ENCODE measurements at places on chromosomes 12 and 14.

GRCh38 chr14:80615831-80616230, 325.7 kb downstream of the CEP128 start:
- DNase-seq: no peak

DNA sequence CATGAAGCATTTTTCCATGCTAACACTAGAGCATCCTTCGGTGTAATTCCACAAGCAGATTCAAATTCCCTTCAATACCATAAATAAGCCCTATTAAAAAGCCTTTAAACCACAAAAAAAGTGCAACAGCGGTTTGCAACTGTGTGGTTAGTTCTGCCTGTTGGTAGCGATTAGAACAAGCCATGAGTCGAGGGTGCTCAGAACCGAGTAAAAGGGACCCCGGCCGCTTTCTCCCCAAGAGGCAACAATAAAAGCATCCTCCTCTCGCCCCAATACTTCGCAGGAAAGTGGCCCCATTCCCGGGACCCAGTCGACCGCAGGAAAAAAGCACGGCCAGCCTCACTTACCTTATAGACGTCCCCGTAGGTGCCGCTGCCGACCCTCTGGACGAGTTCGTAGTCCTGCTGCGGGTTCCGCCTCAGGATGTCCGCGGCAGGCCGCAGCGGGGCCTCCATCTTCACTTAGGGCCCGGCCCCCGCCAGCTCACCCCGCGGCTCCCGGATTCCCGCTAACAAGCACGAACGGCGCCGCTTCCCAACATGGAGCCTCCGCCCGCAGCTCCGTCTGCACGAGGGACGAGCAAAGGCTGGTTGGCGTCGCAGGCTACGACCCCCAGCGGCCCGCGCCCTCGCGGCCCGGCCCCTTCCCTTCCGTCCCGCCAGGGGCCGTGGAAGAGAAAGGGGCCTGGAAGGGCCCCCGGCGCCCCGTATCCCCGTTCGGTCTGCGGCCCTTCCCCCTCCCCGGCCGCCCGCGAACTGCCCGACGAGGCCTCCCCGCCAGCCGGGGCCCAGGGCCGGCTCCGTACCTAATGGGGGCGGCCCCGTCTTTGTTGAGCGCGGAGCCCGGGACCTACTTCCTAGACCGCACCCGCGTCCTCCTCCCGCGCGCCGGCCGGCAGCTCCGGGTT, 521 bp downstream of the MAP4K5 start:
- DNase-seq: no peak

DNA sequence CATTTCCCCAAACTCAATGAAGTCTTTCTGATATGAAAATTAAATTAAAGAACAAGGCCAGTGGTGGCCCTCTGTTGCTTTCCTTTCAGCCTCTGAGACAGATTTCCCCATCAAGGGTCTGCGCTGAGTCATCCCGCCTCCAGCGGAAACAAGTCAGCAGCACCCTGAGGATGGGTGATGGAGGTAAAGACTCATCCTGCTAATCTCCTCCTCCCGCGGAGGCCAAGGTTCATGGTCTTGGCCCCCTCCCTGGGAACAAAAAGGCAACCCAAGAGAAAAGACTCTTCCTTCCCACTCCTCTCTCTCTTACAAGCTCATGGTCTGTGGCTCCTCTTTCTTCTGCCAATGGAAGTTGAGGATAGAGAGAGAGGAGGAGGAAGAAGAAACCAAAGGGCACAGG, 9.0 kb upstream of the NUMB start:
- DNase-seq: no peak

DNA sequence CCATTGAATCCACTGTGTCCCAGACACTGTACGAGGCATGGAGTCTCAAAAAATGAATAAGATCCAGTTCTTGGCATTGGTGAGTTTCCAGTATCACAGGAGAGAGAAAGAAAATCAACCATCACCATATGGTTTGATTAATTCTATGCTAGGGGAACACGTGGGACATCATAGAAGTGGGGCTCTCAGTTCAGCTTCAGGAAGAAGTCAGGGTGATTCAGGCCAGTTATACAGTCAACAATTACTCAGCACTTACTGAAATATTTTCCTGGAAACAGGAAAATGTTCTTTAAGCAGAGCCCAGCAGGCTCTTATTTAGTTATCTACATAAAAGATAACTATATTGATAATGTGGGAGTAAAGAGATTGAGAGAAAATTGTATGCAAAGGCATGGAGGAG, 407.2 kb downstream of the NOVA1 start:
- DNase-seq: no peak

- no peak for DNase-seq
Measured at GRCh38 chr12:42730291-42730690, 140.7 kb upstream of the PRICKLE1 start.

DNA sequence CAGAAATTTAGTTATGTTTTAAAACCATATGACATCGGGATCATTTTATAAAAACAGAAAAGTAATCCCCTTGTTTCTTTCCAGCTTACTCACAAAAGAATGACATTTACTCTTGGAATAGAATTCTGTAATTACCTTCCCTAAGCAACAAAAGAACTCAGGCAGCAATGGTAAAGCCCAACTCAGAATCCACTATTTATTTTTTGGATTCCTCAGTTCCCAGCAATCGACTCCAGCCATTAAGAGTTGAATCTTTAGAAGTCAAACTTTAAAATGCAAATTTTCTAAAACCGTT, 65.9 kb downstream of the FOXN3 start:
- DNase-seq: no peak
